RWPE1 (cell line): ENCODE measurements at places on chromosomes 1 and 21.

- DNase-seq, result no peak
These were observed 5.7 kb downstream of the ZBTB7B start for GRCh38 chr1:155008015-155008941.

DNA sequence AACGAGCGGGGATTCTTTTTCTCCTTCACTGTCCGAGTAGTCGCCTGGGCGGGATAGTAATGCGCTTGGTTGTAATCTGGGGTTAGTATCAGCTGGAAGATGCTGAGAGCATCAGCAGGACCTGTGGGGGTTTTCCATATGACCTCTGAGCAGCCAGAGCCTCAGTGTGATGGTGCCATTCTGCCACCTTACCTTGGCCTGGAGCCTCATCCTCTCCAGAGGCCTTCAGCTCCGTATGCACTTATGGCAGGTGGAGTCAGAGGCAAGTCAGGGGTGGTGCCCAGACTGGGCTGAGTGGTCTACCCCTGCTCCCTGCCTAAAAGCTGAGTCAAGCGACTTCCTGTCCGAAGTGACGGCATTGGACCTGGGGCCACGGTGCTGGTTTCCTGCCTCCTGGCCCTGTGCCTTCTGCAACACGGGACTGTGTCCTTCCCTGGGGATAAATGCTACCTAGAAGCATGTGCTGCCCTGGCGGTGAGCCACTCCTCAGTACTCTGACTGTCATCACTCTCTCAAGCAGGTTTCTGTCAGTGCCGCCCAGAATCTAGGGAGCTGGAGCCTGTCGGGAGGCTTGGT lies 24.7 kb downstream of the TENT5C start:
- no peak for DNase-seq

DNA sequence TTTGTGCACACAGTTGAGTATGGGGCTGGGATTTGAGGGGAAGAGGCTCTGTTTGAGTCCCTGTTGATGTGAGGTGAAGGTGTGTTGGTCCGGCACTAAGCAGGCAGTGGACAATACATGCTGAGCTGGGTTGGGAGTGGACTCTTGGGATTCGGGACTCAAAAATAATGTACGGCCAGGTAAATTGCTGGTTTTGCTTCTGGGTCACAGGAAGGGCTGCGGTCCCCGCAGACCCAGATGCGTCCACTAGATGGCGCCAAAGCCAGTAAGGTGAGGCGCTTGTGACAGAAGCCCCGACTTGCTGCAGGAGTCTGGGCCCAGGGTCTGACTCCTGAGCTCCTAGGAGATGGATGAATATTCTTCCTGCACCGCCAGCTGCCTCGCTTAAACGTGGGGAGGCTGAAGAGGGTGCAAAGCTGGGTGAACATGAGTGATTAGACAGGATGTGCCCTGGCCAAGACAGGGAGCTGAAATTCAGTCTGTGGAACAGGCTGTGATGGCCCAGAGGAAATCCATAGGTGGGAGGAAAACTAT lies 61.4 kb downstream of the ACBD3 start:
- peak; percentile 88 for DNase-seq

DNA sequence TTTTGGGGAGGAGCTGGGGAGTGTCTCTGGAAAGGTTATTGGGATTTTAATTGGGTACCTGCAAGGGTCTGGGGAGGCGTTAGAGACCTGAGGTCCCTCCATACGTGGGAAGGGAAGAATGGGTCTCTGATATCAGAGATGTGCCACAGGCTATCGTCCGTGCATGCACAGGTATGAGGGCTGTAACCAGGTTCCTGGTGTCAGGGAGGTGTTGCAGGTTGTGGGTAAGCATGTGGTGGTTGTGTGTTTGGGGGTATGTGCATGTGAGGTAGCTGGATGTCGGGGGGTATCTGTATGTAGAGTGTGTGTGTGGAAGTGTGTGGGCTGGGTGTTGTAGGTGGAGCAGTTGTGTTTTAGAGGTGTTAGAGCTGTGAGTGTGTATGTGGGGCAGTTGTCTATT lies 8.3 kb downstream of the AHDC1 start:
- no peak for DNase-seq
